ENCODE measurements at places on chromosomes 6 and 20.

GRCh38 chr20:13436530-13436929 is 202.2 kb downstream of the TASP1 start:
- DNase-seq: no peak

- DNase-seq: no peak
Observed at GRCh38 chr6:98779618-98780017, 54.8 kb upstream of the POU3F2 start.

GRCh38 chr20:43921227-43921780 is 6.7 kb downstream of the TOX2 start:
- no peak for DNase-seq

DNA sequence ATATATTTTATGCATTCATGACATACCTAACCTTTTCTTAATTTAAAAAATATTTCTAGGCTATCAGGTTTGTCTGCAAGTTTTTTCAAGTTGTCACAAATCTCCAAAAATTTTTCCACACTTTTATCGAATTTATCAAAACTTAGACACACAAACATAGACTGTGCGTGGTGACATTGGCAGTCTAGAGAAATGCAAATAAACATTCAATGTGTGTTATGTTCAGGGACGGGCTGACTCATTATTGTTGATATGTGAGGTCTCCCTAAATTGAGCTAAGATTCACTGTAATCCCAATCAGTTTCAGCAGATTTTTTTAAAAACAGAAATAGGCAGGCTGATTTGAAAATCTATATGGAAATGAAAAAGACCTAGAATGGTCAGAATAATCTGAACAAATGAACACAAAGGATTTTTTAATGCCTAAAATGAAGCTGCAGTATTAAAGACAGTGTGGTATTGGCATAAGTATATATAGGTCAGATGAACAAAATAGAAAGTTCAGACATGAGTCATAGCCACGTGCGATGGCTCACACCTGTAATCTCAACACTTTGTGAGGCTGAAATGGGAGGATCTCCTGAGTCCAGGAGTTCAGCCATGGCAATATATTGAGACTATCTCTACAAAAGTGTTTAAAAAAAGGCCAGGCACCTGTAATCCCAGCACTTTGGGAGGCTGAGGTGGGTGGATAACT is 19.2 kb downstream of the BLTP3A start:
- DNase-seq: no peak

- DNase-seq: peak; percentile 46
Observed at GRCh38 chr6:41734666-41735426, 562 bp downstream of the TFEB start.

- DNase-seq: no peak
Observed at GRCh38 chr6:137849181-137849980, 17.7 kb upstream of the TNFAIP3 start.

GRCh38 chr20:14422892-14423291 is 85.5 kb upstream of the FLRT3 start:
- DNase-seq: no peak

DNA sequence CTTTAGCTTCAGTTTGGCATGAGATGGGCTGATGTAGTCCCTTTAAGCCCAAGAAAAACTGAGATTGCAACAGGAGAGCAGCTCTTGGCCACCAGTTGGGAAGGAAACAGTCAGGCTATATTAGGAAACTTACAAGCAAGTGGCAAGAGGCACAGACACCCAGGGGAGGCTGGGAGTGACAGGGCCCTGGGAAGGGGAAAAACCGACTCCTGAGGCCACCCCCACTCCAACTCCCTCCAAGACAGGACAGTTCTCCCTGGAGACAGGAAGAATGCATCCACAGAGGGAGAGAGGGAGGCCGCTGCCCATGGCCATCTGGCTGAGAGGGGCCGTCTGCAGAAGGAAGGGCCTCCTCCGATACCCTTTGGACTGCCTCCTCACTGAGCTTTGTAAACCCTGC is 20.5 kb downstream of the JPH2 start:
- no peak for DNase-seq

DNA sequence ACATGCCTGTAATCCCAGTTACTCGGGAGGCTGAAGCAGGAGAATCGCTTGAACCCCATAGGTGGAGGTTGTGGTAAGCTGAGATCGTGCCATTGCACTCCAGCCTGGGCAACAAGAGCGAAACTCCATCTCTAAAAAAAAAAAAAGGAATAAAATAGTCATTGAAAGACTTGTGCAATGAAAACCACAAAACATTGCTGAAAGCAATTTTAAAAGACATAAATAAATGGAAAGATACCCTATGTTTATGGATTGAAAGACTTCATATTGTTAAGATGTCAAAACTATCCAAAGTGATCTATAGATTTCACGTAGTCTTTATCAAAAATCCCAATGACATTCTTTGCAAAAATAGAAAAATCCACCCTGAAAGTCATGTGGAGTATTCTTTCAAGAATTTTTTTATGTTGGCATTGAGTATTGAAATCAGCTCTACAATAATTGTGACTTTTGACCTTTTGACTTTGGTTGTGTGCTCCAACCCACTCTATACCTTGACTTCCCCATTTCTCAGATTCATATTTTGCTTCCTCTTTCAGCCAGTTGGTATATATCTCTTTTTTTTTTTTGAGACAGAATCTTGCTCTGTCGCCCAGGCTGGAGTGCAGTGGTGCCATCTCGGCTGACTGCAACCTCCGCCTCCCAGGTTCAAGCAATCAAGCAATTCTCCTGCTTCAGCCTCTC is 45.5 kb upstream of the SLC23A2 start:
- no peak for DNase-seq

GRCh38 chr6:154649721-154650120 is 83.5 kb upstream of the SCAF8 start:
- DNase-seq: no peak

- DNase-seq: no peak
Observed at GRCh38 chr6:89272596-89272995, 42.5 kb downstream of the GABRR2 start.

GRCh38 chr6:49764571-49765236 is 20.5 kb upstream of the CRISP3 start:
- DNase-seq: no peak

DNA sequence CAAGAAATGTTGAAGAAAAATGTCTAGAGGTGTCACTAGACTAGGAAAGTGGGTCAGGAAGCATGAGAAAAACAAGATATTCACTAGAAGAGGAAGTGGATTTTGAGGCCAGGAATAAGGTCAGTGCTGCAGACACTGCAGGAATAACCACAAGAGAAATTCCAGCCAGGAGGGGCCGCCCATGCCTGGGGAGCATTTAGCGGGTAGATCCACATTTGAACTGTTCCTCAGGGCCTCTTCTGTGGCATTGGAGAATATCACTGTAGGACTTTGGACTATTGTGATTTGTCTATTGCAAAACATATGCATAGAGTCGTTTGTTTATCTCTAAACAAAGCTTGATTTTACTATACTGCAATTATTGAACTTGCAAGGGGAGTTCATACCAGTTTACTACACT is 49.6 kb upstream of the CCDC28A start:
- DNase-seq: no peak

- no peak for DNase-seq
Observed at GRCh38 chr6:1395506-1395905, 6.1 kb downstream of the FOXF2 start.

DNA sequence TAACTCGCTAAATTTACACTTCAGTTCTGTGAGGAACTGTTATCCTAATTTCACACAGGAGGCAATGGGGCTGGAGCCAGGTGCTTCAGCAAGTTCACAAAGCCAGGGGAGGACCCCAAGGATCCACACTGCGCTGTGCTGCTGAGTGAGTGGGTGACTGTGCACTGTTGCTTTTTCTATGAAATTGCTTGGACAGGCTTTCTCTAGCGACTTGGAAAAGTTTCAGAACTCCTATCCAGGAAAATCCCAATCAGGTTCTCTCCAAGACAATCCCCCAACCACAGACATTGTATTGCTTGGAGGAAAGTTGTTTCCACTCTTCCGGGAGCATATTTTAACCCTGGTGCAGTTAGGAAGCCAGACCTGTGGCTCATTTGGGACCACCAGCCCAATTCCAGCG is 175.9 kb upstream of the CST7 start:
- no peak for DNase-seq

DNA sequence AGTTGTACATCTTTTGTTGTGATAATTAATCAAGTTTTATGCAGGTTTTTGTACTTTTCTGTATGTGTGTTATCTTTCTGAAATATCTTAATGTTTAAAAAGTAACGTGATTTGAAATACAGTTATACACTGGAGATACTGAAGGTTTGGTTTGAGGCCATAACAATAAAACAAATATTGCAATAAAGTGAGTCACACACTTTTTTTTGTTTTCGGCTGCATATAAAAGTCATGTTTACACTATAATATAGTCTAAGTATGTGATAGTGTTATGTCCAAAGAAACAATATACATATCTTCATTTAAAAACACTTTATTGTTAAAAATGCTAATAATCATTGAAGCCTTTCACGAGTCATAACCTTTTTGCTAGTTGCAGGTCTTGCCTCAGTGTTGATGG is 473.1 kb upstream of the GJE1 start:
- no peak for DNase-seq
